ENCODE measurements at places on chromosomes 11 and 22.

- DNase-seq: no peak
Observed at GRCh38 chr11:115104851-115105453, 399.3 kb downstream of the CADM1 start.

- DNase-seq: no peak
Observed at GRCh38 chr11:65745049-65745448, 24.5 kb upstream of the RNASEH2C start.

GRCh38 chr11:25710975-25711374 is 621.0 kb upstream of the ANO3 start:
- DNase-seq: no peak

GRCh38 chr11:119853581-119854360 is 124.8 kb upstream of the NECTIN1 start:
- no peak for DNase-seq

DNA sequence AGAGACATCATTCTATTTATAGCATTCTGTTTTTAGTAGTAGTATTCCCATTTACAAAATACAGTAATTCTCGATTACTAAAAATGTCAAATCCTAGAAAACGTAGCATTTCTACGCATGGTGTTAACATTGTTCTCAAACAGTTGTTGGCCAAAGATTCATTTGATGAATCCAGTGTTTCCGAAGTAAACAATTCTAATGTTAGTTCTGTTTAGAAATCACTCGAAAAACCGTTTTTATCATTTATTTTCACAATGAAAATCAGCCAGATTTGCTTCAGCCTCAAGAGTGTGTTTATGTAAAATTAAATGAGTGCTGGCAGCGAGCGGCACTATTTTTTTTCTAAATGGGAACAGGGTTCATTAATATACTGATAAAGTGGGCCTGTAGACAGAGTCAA is 7.1 kb downstream of the MS4A18 start:
- DNase-seq: no peak

DNA sequence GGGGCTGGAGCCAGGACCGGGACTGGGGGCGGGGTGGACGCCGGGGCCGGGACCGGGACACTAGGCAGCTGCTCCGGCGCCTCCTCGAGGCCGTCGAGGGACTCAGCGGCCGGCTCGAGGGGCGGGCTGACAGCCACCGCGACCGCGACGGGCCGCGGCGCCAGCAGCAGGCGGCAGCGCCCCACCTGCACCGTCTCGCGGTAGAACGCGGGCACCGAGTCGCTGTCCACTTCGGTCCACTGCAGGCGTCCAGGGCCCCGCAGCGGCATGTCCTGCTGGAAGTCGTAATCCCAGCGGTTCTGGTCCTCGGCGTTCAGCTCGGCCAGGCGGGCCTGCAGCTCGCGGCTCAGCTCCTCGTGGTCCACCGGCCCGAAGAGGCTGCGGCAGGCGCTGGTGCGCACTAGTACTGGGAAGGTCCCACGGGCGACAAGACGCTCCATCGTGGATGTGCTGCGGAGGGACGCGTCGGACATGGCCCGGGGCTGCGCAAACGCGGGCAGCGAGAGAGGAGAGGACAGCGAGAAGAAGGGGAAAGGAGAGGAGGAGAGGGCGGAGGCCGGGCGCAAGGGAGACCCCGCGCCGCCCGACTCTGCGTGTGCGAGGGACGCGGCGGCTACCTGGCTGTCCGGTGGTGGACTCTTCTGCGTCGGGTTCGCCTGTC is 428 bp downstream of the CDKN1C start:
- DNase-seq: peak; percentile 20

- DNase-seq: no peak
Observed at GRCh38 chr22:28155808-28156207, 236.8 kb upstream of the PITPNB start.

DNA sequence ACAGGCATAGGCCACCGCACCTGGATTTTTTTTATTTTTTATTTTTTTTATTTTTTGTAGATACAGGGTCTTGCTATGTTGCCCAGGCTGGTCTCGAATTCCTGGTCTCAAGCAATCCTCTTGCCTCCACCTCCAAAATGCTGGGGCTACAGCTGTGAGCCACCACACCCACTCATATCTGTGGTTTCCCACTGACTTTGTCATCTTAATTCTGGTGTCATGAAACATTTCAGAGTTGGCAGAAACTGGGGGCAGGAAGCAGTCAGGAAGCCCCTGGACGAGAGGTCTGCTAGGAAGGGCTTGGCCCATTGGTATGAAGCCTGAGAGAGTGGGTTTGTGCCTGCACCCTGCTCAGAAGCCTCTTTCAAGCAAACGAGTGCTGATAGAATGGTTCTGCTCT is 49.1 kb downstream of the COMMD9 start:
- DNase-seq: no peak

- DNase-seq: no peak
Observed at GRCh38 chr11:118838905-118839553, 44.7 kb upstream of the CXCR5 start.

GRCh38 chr22:23760056-23760455 is 2.7 kb upstream of the C22orf15 start:
- no peak for DNase-seq

All from CD4-positive, alpha-beta T cell treated with Interleukin-15 for 4 hours (primary cell).